ENCODE measurements at places on chromosomes 12 and 14.

GRCh38 chr12:98465950-98466602, 49.3 kb upstream of the TMPO start:
- no peak for DNase-seq

GRCh38 chr12:2973566-2973965, 14.4 kb downstream of the TEAD4 start:
- no peak for DNase-seq

DNA sequence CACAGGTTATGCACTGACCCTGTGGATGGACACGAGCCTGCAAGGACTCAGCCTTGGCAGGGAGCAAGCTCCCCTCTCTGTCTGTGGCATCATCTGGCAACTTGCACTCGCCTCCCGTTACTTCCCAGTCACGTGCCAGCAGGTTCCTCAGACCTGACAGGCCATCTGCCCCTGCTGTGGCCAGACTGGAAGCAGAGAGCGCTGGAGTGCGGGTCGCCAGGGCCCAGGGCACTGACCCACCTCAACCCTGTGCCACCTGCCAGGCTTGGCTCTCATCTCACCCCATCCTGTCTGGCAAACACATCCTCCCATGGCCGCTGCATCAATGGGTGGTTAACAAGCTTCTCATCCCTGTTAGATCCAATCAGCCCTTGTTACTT, 28.4 kb downstream of the SLC6A12 start:
- no peak for DNase-seq

- no peak for DNase-seq
Observed at GRCh38 chr12:1384910-1385309, 209.5 kb downstream of the FBXL14 start.

DNA sequence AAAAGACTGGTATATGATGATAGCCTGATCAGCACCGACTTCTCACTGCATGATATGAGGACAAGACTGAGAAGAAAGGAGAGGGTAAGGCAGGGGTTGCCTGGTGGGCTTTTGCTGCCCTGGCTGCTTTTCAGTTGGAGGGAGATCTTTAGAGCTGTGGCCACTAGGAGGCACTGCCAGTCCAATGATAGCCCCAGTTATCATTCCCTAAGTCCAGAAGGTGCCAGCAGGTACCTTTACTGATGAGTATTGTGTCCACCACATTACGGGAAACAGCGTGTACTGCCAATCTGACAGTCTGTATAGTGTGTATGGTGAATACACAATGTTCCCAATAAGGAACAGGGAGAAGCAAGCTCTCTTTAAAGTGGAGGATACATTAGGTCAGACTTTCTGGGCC, 55.8 kb upstream of the CCDC175 start:
- DNase-seq, result no peak

GRCh38 chr12:21980544-21980943, 39.3 kb upstream of the ABCC9 start:
- no peak for DNase-seq

- DNase-seq, result no peak
Observed at GRCh38 chr14:102222751-102223150, 82.2 kb downstream of the MOK start.

DNA sequence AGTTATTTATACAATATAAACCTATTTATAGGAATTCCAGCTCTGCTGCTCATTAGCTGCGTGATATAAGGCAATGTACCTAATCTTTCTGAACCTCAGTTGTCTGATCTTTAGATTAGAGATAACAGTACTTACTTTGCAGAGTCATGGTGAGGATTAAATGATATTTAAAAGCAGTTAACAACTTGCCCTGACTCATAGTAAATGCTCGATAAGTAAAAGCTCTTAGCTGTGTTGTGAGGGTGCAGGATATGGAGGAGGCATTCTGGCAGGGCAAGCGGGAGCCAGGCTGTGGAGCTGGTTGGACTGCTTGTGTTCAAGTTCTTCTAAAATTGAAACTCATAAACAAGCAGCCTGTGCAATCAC, 140.0 kb upstream of the PRICKLE1 start:
- DNase-seq, result no peak

- no peak for DNase-seq
Observed at GRCh38 chr12:128449146-128449894, 182.3 kb downstream of the TMEM132C start.

GRCh38 chr14:93476305-93476704, 45.6 kb downstream of the UNC79 start:
- no peak for DNase-seq

DNA sequence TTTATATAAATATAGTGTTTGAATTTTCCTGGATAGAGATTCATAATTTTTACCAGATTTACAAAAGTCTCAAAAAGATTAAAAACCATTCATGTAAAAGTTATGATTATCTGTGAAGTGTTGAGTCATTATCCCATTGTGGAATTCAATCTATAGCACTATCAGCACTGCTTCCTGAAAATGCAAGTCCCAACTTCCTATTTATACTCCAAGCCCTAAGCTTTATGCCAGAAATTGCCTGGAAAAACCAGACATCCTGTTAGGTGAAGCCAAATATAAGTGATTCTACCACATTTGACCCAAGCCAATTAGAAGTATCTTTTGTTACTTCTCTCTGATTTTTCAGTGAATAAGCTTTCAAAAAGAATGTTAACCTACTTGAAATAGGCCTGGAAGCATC, 129.1 kb downstream of the GPR135 start:
- DNase-seq, result no peak

GRCh38 chr12:98453070-98453469, 62.3 kb upstream of the TMPO start:
- no peak for DNase-seq

- DNase-seq, result no peak
Observed at GRCh38 chr14:58805057-58805456, 167.3 kb downstream of the DACT1 start.

GRCh38 chr12:116339800-116340371, 62.4 kb upstream of the MED13L start:
- DNase-seq, result no peak

DNA sequence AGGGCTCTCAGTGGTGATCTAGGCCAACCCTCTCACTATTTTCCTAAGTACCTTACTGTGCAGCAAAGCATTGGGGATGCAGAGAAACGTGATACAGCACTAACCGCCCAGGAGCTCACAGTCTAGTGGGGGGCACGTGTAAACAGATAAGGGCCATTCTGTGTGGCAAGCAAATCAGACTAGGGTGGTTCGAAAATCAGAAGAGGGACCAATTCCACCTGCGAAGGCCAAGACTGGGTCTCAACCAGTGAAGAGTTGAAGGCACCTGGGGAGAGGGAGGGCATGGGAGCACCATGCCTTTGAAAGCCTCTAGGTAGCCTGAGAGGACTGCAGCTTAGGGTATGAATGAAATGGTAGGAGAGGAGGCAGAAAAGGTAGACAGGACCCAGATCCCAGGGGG, 2.2 kb downstream of the PITPNM2 start:
- DNase-seq, result no peak

DNA sequence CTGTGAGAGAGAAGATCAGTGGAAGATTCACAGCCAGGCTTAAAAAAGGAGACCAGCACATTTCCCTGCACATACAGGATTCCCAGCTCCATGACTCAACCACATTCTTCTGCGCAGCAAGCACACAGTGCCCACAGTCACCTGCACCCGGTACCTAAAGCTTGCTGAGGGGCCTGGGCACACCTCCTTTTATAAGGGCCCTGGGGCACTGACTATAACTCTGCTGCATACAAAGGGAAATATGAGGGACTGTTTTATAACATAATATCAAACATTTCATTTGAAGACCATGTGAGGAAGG, 322.9 kb downstream of the DAD1 start:
- DNase-seq, result no peak

- DNase-seq, result no peak
Observed at GRCh38 chr14:63910583-63911363, 58.0 kb downstream of the SYNE2 start.

DNA sequence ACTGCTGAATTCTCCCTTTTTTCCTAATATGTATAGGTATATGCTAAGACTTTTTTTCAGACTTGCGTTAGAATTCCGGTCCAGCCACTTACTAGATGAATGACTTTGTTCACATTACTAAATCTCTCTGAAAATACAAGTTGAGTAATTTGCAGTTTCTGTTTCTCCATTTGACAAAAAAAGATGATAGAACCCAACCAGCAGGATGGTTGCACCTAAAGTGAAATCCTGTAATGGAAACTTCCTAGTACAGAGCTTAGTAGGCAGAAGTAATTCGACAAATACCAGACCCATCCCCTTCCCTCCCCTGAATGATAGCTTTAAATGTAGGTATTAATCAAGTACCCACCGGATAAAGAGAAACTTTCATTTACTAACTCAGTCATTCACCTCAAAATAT, 113.6 kb upstream of the RAP1B start:
- DNase-seq, result no peak

- DNase-seq, result no peak
Observed at GRCh38 chr12:32780071-32780470, 24.4 kb upstream of the YARS2 start.

DNA sequence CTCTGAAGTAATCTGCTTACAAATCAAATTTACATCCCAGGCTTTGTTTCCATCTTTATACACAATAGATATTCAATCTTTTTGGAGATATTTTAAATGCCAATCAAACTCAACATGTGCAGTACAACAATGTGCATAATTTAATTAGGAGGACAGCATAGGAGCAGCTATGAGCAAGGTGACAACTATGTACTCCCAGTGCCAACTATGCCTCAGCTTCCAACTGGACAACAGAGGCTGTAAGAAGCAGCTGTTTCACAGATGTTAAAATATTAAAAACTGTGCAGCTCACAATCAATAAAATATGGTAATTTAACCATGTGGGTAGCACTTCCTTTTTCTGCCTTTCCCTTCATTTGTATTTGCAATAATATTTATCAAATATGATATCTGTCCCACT, 99.9 kb downstream of the ST8SIA1 start:
- no peak for DNase-seq

GRCh38 chr12:10366875-10367274, 23.0 kb downstream of the KLRK1 start:
- DNase-seq, result no peak

DNA sequence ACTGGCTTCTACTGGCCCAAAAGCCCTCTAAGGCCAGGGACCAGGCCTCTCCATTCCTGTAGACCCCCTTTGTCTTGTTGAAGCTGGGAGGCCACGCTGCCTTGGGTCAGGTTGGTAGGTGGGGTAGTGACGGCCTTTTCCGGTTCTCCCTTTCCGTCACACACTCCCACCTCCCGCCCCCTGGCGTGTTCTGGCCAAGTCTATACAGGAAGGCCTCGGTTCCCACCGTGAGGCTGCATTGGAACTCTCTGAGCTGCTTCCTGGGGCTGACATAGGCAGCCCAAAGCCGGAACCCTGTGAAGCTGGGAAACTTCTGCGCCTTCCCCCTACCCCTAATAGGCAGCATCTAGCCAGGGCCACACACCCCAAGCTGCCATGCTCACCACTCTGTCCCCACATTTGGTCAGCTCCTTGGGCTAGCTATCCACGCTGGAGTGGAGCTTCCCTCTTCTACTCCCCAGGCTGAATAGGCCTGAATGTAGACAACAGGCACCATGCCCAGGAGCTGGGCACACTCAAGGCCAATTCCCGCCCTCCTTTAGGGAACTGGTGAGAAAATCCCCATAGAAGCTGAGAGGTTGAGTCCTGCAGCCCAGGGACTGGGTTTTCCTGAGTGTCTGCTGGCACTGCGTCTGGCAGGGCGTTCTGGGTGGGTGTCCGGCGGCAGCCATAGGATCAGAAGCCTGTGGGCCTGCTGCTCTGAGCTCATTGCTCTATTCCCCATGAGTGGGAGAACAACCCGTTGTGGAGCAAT, 35.7 kb downstream of the RIN3 start:
- DNase-seq, result no peak
